ENCODE measurements at places on chromosomes 5 and 9. TPM values are rescaled to one million over a fixed set of nuclear protein-coding genes. Genes with fewer than 3 reads are reported as not detected.

The STKLD1 gene
- 1.1 TPM for total RNA-seq

The LAMC3 gene
- 1.1 TPM for total RNA-seq

The RASGRF2 gene
- total RNA-seq = 9.6 TPM

- no peak for DNase-seq
Measured at GRCh38 chr9:89453452-89453851, 44.5 kb downstream of the SEMA4D start.

DNA sequence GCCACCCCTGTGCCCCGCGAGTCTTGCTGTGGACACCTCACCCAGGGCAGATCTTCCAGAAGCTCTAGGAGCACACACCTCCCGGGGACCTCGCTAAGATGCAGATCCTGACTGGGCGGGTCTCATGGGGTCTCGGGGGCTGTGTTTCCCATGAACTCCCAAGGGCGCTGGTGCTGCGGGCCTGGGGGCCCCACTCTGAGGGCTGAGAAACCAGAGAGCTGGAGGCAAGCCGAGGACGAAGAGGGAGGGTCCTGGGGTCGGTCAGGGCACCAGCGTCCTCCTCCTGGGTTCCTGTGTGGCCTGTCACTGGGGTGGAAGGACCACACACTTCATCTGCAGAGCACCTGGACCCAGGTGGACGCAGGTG lies 30.2 kb downstream of the SLC6A3 start:
- no peak for DNase-seq

- no peak for DNase-seq
Measured at GRCh38 chr5:56264417-56265025, 31.4 kb upstream of the ANKRD55 start.

GRCh38 chr5:14396737-14397136 lies 184.9 kb upstream of the OTULINL start:
- DNase-seq = no peak

GRCh38 chr5:15440434-15440833 lies 59.5 kb upstream of the FBXL7 start:
- DNase-seq = no peak

DNA sequence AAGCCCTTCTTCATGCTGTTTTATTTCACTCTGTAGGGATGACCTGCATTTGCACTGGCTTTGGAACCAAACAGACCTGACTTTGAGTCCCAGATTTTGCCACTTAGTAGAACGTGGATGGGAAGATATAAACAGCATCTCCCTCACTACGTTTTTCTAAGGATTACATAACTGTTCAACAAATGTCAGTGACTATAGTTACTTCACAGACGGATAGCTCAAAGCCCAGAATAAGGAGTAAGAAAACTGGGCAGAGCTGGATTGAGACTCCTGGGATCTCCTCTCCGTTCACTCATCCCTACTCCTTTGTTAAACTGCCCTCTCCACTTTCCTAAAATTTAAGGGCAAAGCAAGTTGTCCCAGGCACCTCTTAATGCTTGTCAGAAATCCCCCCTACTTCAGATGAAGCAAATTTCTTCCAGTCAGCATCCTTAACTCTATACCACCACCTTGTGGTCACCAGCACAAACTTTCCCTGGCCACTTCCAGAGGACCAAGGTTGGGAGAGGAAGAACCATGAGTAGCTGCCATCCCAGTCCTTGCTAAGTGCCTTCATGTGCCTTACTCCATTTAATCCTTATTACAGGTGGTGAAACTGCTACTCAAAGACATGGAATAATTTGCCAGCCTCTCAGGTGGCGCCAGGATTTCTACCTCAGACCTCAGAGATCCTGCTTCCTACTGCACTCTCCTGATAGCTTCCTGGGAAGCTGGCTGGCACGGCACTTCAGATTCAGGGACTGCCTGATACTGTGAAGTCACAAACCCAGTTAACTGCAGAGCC lies 38.4 kb downstream of the EGR1 start:
- no peak for DNase-seq

DNA sequence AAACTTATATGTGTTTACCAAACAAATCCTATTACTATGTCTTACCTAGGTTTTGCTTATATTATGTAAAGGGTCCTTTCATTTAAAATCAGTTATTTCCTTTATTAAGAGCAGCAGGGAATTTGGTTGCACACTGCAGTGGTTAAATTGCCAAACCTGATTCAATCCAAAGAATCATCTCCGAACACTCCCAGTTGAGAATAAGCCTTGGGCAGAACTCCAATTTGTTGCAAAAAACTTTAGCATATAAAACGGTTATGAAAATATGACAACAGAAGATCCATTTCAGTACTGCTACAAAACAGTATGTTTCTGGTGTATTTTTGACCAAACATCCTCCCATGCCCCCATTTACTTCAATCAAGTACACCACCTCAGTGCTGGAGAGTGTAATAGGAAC lies 587.0 kb upstream of the GRAMD2B start:
- no peak for DNase-seq

- peak; percentile 47 for DNase-seq
Measured at GRCh38 chr5:148454576-148454975, 70.8 kb downstream of the FBXO38 start.

GRCh38 chr5:758698-759053 lies 25.9 kb downstream of the ZDHHC11B start:
- no peak for DNase-seq

DNA sequence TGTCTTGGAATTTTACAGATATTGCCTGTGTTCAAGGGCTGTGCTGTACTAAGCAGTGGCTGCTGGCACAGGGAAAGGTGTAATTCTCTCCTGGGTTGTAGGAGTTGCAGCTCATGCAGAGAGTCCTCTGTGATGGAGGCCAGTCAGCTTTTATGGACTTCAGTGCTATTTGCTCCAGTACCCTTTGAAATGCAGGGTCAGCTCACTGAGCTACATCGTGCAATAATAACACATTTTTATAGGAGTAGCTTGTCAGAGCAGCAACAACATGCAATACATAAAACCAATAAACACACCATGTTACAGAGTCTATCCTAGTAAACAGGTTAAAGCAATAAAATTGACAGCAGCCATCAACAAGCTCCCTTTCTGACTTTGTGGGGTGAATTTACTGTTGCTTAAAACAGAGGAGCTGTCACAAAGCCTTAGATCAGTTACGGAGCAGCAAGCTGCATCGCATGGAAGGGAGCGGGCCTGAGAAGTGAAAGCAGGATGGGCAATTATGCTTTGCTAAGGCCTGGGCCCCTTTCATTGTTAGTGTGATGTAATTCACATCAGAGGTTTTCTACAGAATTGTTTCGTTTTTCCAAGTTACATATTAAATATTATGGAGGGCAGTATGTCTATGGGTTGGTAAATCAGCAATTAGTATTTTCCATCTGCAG lies 16.8 kb downstream of the CD180 start:
- DNase-seq = no peak

- peak; percentile 79 for DNase-seq
Measured at GRCh38 chr9:136372561-136373299, 739 bp downstream of the CARD9 start.

DNA sequence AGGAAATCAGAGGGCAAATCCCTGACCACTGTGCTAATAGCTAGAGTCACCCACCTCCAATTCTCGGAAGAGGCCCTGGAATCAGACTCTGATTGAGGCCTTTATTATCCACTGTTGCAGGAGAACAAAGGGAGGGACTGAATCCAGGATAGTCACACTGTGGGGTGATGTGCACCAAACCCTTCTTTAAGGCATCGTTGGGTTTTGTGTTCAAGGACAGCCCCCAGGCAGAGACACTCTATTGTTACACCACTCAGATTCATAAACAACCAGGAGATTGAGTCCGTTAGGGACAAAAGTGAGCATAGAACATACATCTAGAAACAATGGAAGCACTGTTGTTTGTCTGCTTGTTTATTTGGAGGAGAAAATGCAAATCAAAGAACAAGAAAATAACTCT lies 124.6 kb upstream of the TBCA start:
- no peak for DNase-seq

DNA sequence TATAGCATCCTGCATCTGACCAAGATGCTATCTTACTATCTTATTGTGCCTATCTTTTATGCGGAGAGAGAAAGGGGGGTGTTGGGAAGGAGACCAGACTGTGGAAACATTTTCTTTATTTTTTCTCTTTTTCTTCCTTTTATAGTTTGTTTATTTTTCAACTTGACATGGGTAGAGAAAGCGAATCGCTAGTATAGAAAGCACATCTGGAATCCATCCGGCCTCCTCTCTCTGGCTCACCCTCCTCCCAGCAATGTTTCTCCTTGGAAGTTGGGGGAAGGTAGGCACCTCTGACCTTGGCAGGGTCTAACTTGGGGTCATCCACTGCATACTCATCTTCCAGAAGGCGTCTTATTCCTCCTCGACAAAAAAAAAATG lies 3.9 kb downstream of the S1PR3 start:
- DNase-seq = no peak
